Keratinocyte (primary cell): ENCODE measurements at places on chromosomes 5 and 9. TPM values are rescaled to one million over a fixed set of nuclear protein-coding genes. Genes with fewer than 3 reads are reported as not detected.
A peak's percentile ranks its signal among the peaks of the same experiment; 100 is the strongest.

- DNase-seq: no peak
Measured at GRCh38 chr5:57831090-57831489, 348.5 kb upstream of the ACTBL2 start.

DNA sequence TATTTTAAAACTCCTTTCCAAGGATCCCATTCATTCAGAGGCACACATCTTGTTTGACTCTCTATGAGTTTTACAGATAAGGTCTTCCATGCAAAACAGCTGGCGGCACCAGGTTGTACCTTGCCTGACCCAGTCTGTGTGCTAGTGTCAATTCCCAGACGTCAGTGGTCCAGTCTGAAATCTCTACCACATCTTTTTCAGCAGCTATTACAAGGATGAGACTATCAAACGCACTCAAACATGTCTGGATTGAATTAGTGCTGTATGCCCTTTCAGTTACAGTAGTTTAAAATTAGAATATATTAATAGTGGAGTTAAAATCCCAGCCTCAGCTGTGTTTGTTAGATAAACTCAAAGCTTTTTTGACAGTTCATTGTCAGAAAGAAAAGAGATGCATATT, 11.7 kb downstream of the CDC14B start:
- DNase-seq: no peak

DNA sequence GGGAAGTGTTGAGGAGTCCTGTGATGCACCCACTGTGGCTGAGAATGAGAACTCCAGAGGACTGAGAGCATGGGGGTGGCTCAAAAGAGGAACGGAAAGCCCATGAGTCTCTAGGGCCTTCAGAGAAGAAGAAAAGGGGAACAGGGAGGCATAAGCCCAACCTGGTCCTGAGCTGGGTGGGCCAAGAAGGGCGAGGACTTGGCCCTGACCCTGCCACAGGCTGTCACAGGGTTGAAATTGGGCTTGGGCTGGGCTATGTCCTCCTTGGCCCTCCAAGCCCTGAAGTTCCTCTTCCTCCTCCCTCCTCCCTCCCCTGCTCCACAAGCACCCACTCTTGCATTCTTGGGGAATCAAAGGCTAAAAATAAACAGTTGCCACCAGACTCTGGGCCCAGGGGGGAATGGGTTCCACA, 49.3 kb upstream of the PPARGC1B start:
- no peak for DNase-seq

DNA sequence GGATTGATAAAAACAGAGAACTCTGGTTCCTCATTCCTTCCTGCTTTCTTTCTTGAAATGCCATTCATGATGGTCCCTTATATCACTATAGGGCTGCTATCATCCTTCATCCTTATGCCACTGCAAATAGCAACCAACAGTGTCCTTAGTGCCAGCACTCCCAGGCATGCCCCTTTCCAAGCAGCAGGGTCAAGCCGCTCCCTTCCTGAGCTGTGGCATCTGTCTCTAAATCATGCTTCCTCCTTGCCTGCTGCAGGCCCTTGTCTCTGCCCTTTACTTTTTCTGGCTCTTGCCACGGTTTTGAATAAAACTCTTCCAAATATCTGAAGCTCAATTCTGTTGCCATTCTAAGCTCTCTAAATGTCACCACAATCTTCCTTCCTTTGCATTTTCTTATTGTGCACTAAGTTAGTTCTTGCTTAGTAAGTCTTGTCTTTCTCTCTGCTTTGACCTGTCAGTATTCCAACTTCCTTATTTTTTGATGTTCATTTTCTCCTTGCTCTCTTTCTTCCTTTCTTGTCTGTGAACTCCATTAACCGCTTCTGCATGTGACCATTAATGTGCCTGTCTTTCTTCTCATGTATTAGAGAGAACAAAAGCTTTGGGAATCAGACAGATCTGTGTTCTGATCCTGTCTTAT, 19.9 kb downstream of the TLR4 start:
- no peak for DNase-seq

DNA sequence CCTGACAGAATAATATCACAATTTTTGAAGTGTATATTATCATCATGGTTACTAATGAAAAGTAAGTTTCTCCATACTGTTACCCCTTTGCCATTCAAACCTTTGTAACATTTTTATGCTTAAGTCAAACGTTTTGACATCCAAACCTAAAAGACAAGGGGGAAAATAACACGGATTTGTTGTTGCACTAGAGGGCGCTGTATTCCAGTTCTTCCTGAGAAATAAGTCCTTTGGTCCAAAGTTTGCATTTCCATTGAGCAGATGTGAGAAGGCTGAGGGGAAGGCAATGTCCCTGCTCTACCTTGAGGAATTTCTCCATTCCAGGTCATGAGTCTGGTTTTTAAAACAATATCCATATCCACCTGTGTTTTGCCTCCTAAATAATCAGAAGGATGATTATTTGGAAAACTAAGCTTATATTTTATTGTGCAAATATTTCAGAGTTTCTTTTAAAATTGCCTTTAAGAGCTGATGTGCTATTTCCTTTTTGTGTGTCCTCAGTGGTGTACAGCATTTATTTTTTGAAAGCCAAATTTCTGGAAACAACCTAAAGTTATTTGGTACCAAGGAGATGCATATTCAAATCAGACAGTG, 9.7 kb downstream of the LECT2 start:
- DNase-seq: peak; percentile 54

GRCh38 chr5:107687937-107688336, 17.2 kb upstream of the EFNA5 start:
- no peak for DNase-seq

DNA sequence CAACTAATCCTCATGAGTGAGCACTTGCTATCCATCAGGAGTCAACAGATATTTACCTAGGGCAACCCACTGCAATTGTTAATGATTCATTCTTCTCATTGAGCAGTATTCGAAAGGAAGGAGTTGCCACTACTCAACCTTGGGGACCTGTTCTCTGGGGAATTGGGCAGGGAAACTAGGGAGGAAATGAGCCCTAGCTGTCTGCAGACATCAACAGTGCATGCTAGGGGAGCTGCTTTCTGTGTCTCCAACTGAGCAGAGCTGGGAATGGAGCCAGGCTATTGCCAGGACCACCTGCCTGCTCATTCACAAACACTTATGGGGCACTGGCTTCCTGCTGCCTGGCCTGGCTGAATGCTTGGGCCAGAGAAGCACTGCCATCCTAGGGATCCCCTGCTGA, 183.4 kb downstream of the TMEM38B start:
- DNase-seq: no peak

- DNase-seq: no peak
Measured at GRCh38 chr9:113837334-113837733, 38.8 kb upstream of the ZNF618 start.

DNA sequence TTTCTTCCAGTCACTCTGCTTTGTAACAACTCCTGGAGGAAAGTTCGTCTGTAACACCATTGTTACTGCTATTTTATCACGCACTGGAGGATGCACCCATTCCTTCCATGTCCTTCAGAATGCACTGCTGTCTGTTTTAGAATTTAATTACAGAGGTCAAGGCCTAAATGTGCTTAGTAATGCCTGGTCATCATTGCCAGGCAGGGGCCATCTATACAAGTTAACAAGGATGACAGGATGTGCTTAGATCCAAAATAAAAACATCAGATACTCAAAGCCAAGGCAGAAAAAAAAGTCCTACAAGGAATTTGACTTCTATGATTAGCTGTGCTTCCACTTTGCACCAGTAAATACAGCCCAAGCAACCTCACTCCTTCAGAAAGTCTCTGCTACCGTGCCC, 371.4 kb downstream of the SEMA5A start:
- no peak for DNase-seq

DNA sequence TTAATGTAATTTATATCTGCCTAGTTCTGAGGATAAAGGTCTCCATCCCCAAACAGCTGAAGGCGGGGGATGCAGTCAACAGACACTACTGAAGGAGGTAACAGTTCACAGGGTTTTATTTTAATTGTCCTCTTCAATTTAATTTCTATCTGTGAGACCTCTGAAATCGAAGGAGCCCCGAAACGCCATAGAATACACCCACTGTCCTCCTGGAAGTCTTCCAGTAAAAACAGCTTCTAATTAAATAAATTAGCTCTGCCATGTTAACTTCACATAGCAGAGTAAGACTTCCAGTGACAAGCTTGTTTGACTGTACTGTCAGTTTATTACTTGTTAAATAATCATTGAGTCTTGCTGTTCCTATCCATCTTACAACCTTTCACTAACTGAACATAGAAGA, 193.5 kb downstream of the SEC61B start:
- no peak for DNase-seq

DNA sequence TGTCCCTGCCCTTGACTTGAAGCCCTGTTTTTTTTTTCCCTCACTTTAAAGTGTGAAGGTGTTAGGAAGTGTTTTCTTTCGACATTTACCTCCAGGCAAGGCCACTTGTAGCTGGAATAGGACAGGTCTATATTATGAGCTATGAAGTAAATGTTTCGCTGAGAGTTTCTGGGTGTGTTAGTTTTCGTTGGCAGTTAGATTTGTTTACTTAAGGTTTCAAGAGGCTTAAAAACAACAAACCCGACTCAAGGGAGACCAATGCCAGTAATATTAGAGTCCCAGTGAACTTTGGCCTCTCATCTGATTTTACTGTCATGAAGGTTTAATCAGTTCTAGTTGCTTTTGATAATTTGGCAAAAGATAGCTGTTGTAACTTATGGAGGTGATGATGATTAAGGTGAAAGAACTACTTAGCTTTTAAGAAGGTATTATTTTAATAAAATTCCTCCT, 25.2 kb downstream of the OCLN start:
- DNase-seq: no peak

DNA sequence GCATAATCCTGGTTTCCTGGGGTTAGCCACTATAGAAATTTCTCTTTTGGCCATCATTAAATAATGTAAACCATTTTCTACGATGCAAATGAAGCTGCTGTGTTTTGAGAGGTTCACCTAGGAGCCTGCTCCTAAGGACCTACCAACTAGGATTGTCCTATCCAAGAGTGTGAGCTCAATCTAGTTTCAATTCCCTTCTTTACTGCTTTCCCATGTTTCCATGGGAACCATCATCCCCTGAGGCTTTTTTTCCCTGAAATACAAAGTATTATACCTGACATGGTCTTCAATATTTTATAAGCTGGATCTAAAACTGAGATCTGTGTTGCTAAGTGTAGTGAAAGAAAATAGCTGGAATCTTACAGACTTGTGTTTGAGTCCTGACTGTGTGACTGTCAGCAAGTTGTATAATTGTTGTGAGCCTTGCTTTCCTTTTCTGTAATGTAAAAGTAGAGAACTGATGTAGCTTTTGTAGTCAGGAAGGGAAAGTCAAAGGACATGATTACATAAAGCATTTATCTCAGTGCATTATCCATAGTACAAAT, 453.2 kb downstream of the PRR16 start:
- DNase-seq: no peak

DNA sequence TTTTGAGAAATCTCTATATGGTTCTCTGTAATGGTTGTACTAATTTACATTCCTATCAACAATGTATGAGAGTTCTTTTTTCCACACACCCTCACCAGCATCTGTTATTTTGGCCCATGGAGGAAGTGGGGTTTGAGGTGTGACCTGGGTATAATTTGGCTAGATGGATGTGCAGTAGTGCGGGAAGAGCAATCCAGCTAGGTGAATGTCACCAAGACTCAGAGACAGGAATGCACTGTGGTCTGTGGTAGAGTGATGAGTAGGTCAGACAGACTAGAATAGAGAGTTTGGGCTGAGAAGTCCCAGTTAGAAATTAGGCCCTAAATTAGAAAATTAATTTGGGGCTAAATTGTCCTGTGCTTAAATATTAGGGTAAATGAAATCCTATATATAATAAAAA, 32.8 kb upstream of the PIP5K1B start:
- no peak for DNase-seq

DNA sequence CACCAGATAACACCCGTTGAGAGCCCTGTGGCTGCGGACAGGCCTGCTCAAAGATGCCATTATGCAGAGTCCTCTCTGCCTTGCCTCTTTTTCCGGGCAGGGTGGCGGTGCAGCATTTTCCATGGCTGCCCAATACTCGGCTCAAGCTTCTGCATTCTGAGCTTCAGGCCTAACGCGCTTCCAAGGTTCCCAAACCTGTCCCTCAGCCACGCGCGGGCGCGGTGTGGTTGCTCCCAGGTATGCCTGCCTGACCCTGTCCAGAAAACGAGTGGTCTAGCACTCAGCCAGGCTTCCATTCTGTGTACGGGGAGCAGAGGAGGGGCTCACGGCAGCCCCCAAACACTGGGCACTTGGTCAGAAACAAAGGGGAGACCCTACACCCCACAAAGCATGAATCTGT, 27.9 kb upstream of the CNOT6 start:
- no peak for DNase-seq

- DNase-seq: no peak
Measured at GRCh38 chr9:89466451-89467277, 31.2 kb downstream of the SEMA4D start.

DNA sequence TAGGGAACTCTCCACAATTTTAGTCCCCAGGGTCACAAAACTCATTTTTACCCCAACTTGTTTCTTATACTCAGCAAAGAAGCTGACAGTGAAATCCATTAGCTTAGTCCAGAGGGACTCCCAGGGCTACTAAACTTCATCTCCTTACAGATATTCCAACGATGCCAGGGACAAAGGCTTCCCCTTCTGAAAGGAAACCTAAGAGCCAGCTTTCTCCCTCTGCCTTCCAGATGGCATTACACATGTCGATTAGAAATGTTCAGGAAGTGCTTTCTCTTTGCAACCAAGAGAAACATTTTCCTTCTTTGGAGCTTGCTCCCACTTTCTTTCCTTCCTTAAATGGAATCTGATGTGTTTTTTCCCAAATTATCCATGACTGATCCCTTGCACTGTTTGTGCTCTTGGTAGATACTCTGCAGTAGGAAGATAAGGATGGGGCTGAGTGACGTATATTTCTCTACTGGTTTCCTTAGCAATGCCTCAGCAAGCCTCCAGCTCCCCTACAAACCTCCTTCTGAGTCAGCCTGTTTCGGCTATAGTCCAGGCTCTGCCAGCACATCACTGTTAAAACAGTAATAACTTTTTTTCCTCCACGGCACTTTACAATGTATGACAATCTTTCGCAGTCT, 43.0 kb upstream of the HTR4 start:
- no peak for DNase-seq

- DNase-seq: no peak
Measured at GRCh38 chr5:181190711-181191525, 14.1 kb downstream of the TRIM7 start.

GRCh38 chr5:132074091-132074771, 642 bp downstream of the CSF2 start:
- DNase-seq: no peak

GRCh38 chr5:37859805-37860204, 20.0 kb upstream of the GDNF start:
- DNase-seq: no peak

Gene FUT7
- polyA plus RNA-seq: not detected in 3 replicates

Gene ZNF883
- 0.90 to 1.00 TPM (median 0.98 TPM) in 3 replicates for polyA plus RNA-seq

Gene IL3
- not detected in 3 replicates for polyA plus RNA-seq

Gene TICAM2
- 0.06 TPM in 1 of 3 replicates, not detected in the others for polyA plus RNA-seq

Gene SVEP1
- polyA plus RNA-seq: 0.09 to 0.14 TPM (median 0.10 TPM) in 3 replicates

Gene ZER1
- 14.9 to 25.4 TPM (median 19.6 TPM) in 3 replicates for polyA plus RNA-seq

Gene IRX1
- 1.00 to 2.4 TPM (median 1.4 TPM) in 3 replicates for polyA plus RNA-seq

Gene EGFLAM
- polyA plus RNA-seq: not detected in 3 replicates

Gene TEX48
- polyA plus RNA-seq: not detected in 3 replicates

Gene GDF9
- polyA plus RNA-seq: 0.11 to 0.54 TPM (median 0.21 TPM) in 3 replicates

Gene DIMT1
- polyA plus RNA-seq: 28.2 to 49.9 TPM (median 49.5 TPM) in 3 replicates

Gene RANBP17
- polyA plus RNA-seq: 0.65 to 0.97 TPM (median 0.82 TPM) in 3 replicates
